Activated T-helper 9 cell treated with anti-CD3 and anti-CD28 coated beads, Interleukin-2, amount 50 U/mL, for 16 hours (primary cell): ENCODE measurements at places on chromosomes 2 and 18.

GRCh38 chr2:18662689-18663088 lies 73.3 kb upstream of the NT5C1B start:
- DNase-seq, result no peak

- peak; percentile 52 for DNase-seq
These were observed 207.9 kb downstream of the ARL4C start for GRCh38 chr2:234288974-234289455.

DNA sequence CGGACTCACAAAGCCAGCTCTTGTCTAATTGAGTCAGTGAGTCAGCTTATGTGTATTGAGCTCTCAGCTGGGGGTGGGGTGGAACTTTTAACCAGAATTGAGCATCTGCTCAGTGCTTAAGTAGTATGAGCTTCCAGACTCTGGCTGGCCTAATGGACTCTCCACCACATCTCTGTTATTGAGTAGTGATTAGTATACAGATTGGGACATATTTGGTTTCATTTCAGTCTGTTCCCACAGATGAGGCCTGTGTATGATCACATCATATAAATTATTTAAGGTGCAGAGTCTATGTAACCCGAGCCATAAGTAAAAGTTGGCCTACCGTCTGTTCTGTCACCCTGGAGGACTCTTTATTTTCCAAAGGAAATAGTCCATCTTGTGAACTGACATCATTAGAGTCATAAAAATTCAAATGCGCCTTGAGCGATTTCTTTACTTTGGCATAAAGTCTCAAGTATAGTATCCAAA lies 152.1 kb downstream of the THSD7B start:
- DNase-seq, result no peak

- DNase-seq, result no peak
These were observed at the start of gene CXCR2 for GRCh38 chr2:218125626-218126080. TSS of gene CXCR2 (plus strand) at chr2:218126028. CDS start at chr2:218134802, 8,774 bp downstream.

- no peak for DNase-seq
These were observed 60.1 kb downstream of the ATP8B1 start for GRCh38 chr18:57743008-57743407.

- DNase-seq, result no peak
These were observed 95.3 kb downstream of the TMEM247 start for GRCh38 chr2:46574457-46575355.

DNA sequence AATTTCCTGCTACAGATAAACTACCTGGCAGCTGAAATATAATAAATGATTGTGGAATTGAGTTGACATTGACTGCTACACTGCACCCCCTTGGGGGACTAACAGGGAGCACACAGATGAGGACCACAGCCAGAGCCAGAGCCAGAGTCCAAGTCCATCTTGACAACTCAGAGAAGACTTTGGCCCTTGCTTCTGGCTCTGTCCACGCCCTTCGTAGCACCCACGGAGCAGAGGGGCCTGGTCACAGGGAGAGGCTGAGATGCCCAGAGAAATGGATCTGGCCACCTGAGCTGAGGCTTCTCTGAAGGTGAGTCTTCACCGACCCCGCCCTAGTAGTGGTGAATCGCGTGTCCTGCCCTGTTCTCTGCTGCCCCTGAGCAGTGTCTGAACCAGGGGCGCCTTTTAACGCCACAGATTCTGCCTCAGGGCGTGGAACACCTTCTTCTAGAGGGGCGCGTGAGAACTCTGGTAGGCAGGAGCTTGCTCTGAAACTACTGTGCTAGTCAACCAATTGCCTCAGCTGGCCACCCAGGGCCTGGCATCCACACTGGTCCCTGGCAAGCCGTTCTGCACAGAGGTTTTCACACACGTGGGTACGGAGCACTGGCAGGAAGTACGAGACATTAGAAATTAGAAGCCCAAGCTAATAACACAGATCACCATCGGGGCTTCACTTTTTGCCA lies 35.7 kb upstream of the MAT2A start:
- DNase-seq, result no peak

- no peak for DNase-seq
These were observed 131.3 kb downstream of the ZNF804A start for GRCh38 chr2:184729581-184729980.

DNA sequence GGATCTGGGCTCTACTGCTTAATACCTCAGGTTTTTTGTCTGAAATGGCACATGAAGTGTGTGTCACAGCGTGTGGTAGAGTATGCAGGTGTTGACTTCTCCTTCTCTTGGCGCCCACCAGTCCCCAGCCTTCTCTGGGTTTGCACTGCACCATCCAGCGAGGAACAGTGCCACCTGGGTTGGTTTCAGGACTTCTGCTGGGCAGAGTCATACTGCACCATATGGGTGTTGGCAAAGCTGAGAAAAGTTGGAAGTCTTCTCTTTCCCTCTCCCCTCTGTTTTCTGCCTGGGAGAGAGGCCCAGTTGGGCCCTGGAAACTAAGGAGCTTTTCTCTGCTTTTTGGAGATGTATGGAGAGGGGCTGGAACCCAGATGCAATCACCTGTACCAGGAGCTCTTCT lies 43.8 kb downstream of the TMEM185B start:
- DNase-seq, result no peak
